ENCODE measurements at places on chromosomes 4 and X.

- DNase-seq, result no peak
Observed at GRCh38 chrX:56762707-56763555, 33.9 kb downstream of the NBDY start.

DNA sequence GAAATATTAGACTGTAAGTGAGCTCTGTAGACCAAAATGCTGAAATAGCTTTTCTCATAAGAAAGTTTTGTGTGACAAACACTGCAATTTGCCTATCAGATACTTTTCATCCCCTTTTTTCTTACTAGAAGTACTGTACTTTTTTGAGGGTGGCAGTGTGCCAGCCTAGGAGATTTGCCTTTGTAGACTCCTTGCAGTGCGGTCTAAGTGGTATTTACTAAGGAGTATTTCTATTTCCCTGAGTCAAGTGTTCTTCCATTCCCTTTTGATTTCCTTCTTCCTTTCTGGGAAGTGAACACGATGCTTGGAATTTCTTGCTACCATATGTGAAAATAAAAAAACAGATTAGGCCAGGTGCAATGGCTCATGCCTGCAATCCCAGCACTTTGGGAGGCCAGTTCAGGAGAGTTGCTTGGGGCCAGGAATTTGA, 34.6 kb downstream of the PDLIM5 start:
- no peak for DNase-seq

GRCh38 chr4:43763029-43763610, 685.5 kb downstream of the KCTD8 start:
- no peak for DNase-seq

- DNase-seq, result no peak
Observed at GRCh38 chrX:136228839-136229207, 22.4 kb downstream of the MAP7D3 start.

- DNase-seq, result no peak
Observed at GRCh38 chrX:17375637-17376430, 834 bp downstream of the NHS start.

GRCh38 chr4:139728146-139728545, 62.5 kb downstream of the MGST2 start:
- no peak for DNase-seq

DNA sequence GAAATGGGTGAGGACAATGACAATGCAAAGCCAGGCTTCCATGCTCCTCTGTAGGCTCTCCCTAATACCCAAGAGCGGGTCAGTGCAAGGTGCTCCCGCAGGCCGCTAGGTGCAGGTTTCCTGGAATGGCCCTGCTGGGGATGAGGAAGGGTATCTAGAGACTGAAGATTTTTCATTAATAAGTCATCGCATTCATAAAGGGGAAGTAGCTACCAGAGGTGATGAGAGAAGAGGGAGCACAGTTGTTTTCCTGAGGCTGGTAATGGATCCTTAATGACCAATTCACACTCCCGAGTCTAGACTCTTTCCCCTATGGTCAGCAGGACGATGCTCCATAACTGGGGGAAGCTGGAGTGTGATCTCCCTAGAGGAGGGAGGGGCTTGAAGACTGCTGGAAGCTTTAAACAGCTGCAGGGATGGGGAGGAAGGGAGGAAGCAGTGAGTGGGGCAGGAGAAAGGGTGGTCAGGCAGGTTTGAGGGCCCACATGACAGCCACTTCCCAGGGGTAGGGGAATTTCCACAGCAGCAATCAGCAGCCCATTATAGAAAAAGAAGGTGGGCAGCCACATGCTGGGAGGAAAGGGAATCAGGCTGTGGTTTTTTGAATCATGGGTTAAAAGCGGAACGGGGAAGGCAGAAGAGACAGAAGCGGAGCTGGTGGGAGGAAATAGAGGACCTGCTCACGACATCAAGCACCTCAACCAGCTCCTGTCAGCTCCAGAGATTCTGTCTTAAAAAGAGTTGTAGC, 10.2 kb upstream of the ATP6AP2 start:
- DNase-seq, result no peak

- no peak for DNase-seq
Observed at GRCh38 chr4:86048426-86048825, 311.4 kb downstream of the MAPK10 start.

- no peak for DNase-seq
Observed at GRCh38 chr4:36716874-36717273, 435.5 kb downstream of the DTHD1 start.

GRCh38 chrX:148498067-148498466, 2.4 kb upstream of the AFF2 start:
- no peak for DNase-seq

- no peak for DNase-seq
Observed at GRCh38 chr4:125986307-125986706, 671.6 kb downstream of the FAT4 start.

- DNase-seq, result no peak
Observed at GRCh38 chr4:56692576-56692975, 11.5 kb upstream of the HOPX start.

GRCh38 chr4:153223930-153224329, 19.7 kb downstream of the TRIM2 start:
- DNase-seq, result no peak

- no peak for DNase-seq
Observed at GRCh38 chr4:1471443-1472147, 65.4 kb upstream of the NKX1-1 start.

- DNase-seq, result no peak
Observed at GRCh38 chrX:122113896-122114295, 1066.5 kb downstream of the GLUD2 start.

DNA sequence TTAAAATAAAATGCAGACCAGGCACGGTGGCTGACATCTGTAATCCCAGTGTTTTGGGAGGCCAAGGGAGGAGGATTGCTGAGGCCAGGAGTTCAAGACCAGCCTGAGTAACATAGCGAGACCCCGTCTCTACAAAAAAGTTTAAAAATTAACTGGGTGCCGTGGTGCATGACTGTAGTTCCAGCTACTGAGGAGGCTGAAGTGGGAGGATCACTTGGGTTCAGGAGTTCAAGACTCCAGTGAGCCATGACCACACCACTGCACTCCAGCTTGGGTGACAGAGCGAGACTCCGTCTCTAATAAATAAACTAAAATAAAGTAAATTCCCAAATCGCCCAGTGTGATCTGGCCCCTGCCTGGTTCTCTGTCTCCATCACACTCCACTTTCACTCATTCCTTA, 43.7 kb downstream of the TENM3 start:
- no peak for DNase-seq

GRCh38 chr4:88858752-88859151, 161.1 kb upstream of the NAP1L5 start:
- DNase-seq, result no peak

- no peak for DNase-seq
Observed at GRCh38 chrX:23871905-23872546, 35.7 kb downstream of the APOO start.

DNA sequence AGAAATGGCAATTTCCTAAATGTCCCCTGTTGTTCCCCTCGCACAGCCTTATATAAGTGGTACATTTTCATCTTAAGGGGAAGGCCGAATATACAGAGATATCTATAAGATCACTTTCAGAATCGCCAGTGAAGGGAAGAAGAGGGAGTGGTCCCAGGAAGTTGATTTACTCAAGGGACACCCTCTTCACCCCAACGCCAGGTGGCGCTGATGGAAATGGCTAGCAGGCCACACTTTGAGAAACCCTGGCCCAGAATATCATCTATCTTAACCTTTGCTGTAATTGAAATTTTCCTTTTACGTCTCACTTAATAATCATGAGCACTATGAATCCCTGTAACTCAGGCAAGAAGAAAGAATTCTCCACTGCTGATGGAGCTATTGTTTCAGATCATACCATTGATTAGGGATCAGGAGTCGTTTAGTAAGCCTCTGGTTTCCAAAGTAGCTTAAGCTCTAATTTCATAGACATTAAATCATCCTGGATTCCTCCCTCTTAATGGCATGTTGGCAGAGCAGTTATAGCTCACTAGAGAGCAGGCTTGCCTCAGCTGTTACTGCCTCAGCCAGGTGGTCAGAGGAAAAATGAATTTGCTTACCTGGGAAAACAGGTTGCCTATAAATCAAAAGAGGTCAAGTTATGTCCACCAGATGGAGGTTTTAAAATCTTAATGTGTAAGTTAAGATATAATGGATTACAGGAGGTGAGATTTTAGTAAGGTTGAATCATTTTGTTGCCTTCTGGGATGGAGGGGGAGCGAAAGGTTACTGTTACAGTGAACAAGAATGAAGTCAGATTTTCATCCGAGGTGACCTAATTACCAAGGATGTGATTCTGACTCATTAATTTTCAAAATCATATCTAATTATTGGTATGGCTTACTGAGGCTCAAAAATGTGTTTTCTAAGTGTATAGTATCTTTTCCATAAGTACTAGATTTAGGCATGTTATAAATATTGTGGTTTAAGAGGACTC, 941.2 kb upstream of the TENM3 start:
- no peak for DNase-seq

- DNase-seq, result no peak
Observed at GRCh38 chr4:36255577-36255976, 11.3 kb upstream of the ARAP2 start.

DNA sequence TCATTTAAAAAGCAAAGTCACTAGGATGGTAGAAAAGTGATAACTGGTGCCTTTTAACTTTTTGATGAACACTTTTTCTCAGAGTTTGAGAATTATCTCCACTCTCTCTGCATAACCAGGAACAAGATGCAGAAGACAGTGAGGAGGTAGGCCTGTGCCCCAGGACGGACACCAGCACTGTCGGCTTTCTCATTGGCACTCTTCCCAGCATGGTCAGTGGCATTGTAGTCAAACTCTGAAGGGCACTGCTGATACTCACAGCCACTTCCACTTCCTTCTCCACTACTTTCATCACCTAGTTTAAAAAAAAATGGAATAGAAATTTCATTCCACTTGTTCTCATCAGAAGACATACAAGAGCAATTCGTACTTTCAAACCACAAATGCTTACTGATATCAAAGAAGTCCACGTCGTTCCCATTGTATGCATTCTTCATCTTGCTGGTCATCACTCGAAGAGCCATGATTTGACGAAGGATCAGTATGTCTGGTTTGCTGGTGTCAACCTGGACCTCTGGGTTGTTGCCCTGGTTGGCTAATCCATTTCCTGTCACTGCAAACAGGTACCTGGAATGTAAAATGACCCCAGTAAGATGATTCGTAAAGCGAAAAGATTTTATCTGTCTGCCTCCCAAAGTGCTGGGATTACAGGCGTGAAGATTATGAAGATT, 84.8 kb upstream of the TFDP3 start:
- DNase-seq, result no peak

DNA sequence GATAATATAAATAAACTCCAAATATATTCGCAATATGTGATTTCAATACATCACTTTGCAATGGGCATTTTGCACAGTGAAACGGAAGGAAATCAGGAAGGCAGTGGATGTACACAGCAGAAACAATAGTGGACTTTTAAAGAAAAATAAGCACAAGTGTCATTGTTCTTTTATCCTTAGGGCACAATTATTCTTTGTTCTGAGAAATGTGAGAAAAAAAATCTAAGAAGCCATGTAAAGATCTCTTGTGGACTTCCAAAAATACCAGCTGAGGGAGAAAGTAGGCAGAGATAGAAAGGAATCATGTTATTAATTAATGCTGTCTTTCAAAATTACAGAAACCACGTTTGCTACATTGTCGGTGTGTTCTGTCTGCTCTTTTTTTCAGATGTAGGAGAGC, 17.6 kb upstream of the PRRG1 start:
- no peak for DNase-seq

DNA sequence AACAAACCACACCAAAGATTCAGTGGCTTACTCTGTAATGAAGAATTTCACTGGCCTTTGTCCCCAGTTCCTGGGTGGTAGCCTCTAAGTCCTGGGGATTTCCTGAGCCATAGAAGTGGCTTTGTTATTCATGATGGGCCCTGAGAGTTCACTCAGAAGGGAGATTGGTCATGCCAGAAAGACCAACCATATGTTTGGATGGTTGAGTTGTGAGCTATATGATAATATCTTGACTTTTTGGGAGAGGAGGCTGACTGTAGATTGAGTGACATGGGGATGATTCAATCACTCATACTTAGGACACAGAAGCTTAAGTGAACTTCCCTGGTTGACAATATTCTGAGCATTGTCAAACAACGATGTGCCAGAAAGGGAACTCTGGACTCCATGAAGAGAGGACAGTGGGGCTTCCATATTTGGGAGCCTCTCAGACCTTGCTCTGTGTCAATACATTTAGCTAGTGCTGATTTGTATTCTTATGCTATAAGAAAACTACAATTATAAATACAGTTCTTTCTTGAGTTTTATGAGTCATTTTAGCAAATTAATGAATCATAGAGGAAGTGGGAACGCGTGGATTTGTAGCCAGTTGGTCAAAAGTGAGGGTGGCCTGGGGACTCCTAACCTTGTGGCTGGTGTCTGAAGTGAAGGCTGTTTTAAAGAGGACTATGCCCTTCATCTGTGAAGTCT, 392.0 kb downstream of the GBA3 start:
- DNase-seq, result no peak

- DNase-seq, result no peak
Observed at GRCh38 chr4:172105918-172106317, 292.7 kb downstream of the GALNTL6 start.

- DNase-seq, result no peak
Observed at GRCh38 chr4:149638073-149638472, 177.6 kb downstream of the IQCM start.

GRCh38 chr4:663438-664428, 10.3 kb downstream of the ATP5ME start:
- no peak for DNase-seq

- DNase-seq, result no peak
Observed at GRCh38 chrX:14125462-14125861, 95.8 kb upstream of the GEMIN8 start.

DNA sequence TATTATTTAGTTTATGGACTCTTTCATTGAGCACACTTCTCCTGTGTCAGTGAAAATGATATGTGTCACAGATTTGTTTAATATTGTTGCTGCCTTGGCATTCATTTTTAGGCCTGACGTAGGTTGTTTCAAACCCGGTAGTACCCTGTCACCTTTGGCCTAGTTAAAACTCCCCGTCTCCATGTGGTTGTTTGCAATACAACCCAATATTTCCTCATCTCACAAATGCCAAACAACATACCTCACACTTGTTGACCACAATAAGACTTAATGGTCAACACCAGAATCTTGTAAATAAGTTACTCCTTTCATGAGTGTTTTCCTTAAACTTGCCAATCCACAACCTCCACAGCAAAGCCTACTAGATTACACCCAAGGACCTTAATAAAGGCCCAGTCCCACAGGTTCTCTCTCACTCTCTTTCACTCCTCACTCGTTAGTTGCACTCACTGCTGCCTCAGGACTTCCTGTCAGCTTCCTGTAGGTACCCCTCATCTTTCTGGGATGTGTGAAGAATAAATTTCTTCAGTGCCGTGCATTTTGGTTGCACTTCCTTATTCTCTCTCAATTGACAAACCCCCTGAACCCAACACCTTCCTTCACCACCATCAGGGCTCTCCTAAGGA, 31.3 kb downstream of the IL13RA2 start:
- no peak for DNase-seq

GRCh38 chrX:18575744-18576143, 96.2 kb downstream of the RS1 start:
- no peak for DNase-seq

DNA sequence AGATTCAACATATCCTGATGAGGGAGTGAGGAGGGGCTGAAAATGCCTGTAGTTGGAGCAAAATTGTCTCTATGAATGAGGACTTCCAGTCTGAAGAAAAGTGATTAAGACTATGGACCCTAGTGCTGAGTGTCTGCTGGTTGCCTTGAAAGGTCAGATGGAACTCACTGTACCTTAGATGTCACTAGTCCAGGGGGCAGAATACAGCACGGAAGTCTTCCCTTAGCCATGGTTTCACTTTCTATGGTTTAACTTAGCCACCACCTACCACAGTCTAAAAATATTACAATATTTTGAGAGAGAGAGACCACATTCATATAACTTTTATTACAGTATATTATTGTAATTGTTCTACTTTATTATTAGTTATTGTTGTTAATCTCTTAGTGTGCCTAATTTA, 223.1 kb downstream of the FMR1NB start:
- no peak for DNase-seq

Data from HuH-7.5 (cell line).